Bone marrow (tissue), 2 donors: ENCODE measurements at places on chromosomes 4 and X.
A peak's percentile ranks its signal among the peaks of the same experiment; 100 is the strongest.

GRCh38 chr4:73869130-73870055 lies at the start of gene CXCL1:
TSS of gene CXCL1 (plus strand) at chr4:73869393. CDS start at chr4:73869471, 78 bp downstream.
- peak; percentile 42 for DNase-seq

DNA sequence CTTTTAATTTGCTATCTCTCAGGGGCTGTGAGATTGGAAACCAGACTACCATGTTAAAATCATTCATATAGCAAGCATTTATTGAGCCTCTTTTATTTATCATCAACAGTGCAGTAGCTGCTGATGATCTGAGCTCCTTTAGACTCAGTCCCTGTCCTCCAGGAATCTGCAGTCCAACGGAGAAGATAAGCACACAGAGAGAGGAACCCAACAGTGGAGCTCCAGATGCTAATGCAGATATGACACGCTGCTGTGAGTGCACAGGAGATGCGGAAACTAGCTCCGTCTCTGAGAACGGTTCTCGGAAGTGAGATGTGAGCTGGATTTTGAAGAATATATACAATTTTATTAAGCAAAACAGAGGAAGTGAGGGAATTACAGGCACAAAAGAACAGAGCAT lies 35.4 kb downstream of the DCHS2 start:
- no peak for DNase-seq

DNA sequence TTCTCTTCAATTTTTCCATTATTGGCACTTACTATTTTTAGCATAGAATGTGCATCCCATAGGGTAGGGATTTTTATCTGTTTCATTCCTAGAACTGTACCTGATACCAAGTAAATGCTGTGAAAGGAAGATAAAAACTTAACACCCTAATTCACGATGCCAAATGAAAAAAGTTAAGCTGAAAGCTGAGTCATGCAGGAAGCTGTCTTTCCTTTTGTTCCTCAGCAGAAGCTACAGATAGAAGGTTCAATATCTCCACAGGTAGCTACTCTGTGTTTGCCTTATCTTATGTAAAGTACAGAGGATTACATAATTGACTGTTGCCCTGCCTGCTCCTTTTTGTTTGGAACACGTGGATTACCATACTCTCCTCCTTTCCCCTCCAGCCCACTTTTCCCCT lies 77.0 kb downstream of the LRP2BP start:
- DNase-seq: peak; percentile 25

DNA sequence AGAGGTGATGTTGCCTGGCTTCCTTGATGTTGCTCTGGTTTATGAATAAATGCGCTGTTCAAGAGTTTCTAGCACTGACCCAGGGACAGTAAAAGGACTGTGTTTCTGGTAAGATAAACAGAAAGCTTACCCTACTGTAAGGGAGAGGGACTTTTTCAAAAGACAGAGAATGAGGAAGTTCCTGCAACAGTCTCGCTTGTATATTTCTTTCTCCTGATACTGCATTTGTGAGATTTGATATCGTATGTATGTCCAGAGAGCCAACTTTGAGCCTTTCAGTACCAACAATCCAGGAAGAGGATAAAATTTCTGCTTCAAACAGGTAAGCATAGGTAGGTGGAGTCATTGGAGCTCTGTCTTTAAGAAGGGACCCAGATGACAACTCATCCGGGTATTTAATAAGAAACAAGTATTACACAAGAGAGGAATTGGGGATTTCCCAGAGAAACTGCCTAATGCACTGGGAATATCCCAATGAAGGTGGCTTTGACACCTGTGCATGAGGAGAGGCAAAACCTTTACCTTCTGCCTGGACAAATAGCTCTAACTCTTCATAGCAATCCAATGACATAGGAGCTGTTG lies 773 bp downstream of the DAPP1 start:
- peak; percentile 28 for DNase-seq

- DNase-seq: no peak
Measured at GRCh38 chrX:16756724-16757123, 29.5 kb upstream of the TXLNG start.

- no peak for DNase-seq
Measured at GRCh38 chr4:83552924-83553323, 17.0 kb downstream of the GPAT3 start.

GRCh38 chr4:41065434-41066006 lies 148.8 kb downstream of the APBB2 start:
- no peak for DNase-seq

- no peak for DNase-seq
Measured at GRCh38 chr4:17475481-17475880, 36.4 kb downstream of the QDPR start.

- DNase-seq: no peak
Measured at GRCh38 chr4:171812665-171813525, at the start of gene GALNTL6. TSS of gene GALNTL6 (plus strand) at chr4:171813404.

DNA sequence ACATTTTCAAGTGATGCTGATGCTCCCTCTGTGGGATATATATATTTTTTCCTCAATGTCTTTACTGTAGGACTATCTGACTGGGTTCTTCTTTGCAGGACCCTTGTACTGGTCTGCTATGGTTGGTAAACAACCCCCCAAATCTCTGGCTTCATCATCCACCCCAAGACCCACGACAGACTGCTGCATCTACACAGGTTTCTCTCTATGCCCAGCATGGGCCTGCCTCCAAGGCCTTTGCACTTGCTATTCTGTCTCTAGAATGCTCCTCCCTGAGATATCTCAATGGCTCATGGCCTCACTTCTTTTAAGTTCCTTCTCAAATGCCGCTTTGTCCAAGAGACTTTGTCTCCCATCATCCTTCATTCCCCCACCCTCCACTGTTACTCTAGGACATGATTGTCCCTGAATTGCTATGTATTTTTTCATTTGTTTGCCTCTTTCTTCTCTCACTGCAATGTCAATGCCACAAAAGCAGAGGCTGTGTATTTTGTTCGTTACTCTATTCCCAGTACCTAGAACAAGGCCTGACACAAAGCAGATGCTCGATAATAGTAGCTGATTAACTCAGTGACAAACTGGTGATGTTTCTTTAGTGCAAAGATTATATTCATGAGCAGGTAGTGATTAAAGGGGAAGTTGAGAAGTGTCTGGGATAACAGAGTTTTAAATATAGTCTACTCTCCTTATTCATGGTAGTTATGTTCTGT lies 6.6 kb downstream of the EVC start:
- no peak for DNase-seq

DNA sequence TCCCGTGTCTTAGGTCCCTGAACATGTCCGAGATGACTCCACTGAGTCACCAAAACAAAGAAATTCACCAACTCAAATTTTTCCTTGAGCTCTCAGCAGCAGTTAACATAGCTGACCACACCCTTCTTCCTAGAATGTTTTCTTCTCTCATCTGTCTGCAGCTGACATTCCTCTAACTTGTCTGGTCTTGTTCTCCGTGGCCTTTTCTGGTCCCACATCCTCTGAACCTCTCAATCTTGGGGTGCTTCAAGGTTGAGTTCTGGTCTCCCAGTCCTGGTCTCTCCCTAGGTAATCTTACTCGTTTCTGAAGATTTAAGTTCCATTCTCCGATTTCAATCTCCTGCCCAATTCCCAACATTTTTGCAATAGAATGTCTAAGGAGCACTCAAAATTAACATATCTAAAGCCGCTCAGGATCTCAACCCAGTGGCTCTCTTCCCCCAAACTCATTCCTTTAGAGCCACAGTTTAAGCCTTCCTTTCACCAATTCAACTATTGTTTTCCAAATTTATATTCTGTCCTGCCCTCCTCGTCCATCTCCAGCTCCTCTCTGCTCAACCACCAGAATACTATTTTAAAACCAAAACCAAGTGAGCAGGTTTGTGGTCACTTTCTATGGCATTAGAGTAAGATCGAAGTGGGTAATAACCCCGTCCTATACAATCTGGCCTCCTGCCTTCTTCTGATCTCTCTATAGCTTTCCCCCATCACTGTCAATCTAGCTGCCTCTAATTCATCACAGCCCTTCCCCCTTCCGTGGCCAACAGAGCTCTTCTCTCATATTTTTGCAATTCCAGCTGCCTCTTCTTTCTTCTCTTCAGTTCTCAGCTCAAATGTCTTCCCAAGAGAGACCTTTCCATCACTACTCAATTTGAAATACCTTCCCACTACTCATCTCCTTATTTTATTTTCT lies 1.2 kb downstream of the TRIML2 start:
- no peak for DNase-seq

GRCh38 chr4:183843248-183843671 lies 61.8 kb upstream of the STOX2 start:
- DNase-seq: no peak

GRCh38 chrX:20414066-20414465 lies 147.4 kb upstream of the RPS6KA3 start:
- no peak for DNase-seq

DNA sequence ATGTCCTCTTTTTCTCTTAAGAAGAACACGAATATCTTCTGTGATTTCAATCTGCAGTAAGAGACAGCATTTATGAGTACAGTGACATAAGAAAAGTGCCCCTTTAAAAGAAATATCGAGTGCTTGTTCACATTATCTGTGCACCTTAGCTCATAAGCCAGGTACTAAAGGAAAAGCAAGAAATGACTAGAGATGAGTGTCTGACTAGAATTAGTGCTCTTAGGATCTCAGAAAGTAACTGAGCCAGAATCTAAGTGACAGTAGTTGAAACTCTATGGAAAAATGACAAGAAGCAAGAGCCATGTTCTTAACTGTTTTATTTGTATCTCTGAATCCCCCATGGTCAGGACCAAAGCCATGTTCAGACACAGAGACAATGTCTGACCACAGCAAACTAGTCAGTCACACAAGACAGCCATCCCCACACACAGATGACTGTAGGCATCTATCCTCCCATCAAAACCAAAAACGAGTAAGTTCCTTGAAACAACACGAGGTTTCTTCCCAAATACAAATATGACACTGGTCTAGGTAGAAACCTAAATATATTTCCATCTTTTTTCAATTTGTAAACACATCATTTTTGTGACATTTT lies 36.8 kb downstream of the ACSL4 start:
- no peak for DNase-seq

DNA sequence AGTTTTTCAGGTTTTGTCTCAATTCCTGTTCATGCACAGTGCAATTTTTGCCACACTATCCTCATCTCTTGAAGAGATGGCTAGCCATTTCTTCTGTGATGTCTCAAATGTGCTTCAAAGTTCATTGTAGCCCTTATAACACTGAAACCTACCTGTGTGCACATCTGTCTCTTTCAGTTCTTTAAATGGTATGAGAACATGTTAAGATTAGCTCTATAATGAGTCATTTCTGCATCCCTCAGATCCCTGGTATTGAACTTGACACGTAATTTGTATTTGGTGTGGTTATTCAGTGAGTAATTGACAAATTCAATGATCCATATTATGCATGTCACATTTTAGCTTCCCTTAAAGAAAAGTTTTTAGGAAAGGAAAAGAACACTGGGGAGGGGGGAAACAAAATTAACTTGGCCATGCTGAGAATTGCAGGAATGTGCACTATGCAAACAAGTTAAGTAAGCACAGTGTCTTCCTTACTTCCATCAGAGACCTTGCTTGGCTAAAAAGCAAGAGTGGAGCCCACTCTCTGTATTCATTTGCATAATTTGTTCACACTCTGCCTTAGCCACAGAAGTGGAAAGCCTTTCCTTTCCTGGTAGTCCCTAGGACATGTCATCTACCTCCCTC lies 659.8 kb upstream of the MAGEB2 start:
- DNase-seq: no peak

DNA sequence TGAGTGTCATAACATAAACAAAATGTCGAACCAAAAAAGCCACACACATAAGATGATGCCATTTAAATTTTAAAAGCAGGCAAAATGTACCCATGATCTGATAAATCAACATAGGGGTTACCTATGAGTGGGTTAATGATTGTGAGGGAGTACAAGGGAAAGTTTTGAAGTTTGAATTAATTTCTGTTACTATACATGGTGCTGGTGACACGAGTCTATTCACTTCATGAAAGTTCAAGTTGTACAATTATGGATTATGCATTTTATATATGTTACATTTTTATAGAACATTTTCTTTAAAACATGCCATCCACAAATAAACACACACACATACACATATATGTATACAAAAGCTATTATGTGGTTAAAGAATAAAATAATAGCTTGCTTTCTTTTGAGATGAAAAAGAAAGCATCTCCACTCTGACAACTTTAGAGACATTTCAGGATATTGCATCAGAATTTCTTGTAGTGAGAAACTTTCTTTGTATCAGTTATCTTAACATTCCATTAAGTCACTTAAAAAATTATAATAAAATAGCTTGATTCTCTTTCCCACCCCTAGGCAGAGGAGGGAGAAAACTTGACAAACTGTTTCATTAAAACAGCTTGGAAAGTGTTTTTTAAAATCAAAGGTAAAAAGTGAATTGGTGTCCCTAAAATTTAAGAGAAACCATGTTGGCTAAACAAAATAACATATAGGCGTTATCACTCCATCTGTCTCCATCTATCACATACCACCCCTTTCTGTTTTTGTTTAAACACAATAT lies 891.8 kb upstream of the NDST4 start:
- no peak for DNase-seq

GRCh38 chrX:111100191-111100590 lies 4.2 kb downstream of the PAK3 start:
- DNase-seq: no peak

DNA sequence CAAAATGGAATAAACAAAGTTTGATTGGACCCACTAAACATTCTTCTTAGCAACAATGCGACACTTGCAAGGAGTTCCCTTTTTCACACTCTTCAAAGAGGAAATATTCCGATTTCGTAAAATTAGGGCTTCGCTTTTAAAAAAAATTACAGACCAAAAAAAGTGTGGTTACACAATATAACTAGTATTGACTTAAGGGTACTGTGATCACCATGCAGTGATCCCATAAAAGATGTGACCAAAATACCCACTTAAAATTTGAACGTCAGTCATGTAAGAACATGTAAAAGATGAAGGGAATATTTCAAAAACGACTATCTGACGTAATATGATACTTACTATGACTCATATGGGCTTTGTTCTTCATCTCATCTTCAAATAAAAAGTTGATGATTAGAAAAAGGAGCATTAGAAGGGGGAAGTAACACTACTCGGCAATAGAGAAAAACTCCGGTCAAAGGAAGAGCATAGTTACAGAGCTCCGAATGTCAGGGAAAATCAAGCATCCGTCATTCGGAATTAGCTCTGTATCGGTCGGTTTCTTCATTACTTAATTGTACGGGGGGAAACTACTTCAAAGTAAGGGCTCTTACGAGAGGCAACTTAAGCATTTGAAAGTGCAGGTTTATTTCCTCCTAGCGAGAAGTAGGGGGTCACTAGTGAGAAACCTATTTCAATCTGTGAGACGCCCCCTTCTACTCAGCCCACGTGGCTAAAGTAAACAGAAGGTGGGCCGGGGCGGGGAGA lies 1.3 kb upstream of the TET2 start:
- no peak for DNase-seq

- no peak for DNase-seq
Measured at GRCh38 chr4:99827454-99827853, 10.8 kb downstream of the DAPP1 start.

GRCh38 chrX:30327762-30328161 lies 18.6 kb upstream of the NR0B1 start:
- no peak for DNase-seq

DNA sequence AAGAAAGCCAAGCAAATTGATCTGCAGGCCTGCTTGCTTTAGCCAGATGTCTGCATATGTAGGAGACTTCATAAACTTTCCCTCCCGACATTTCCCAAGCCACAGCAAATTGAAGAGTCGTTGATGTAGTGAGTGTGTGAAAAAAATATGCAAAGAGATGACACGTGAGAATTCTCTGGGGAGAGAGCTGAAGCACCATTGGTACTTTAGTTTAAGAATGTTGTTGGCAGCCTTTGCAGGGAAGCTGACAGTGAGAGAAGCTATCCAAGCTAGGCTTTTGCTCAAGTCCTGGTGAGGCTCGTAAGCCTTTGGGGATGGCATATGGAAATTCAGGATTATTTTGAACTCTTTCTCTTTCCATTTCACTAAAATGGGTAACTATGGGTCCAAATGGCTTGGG lies 87.5 kb downstream of the GLRA2 start:
- no peak for DNase-seq

GRCh38 chr4:105130945-105131344 lies 15.7 kb upstream of the TET2 start:
- no peak for DNase-seq
